Activated CD4-positive, alpha-beta T cell treated with anti-CD3 and anti-CD28 coated beads for 4 hours (primary cell): ENCODE measurements at places on chromosomes 3 and 15.

- DNase-seq, result no peak
Observed at GRCh38 chr15:25763331-25763751, 99.8 kb downstream of the ATP10A start.

GRCh38 chr3:31696009-31696297 is 163.2 kb downstream of the STT3B start:
- no peak for DNase-seq

DNA sequence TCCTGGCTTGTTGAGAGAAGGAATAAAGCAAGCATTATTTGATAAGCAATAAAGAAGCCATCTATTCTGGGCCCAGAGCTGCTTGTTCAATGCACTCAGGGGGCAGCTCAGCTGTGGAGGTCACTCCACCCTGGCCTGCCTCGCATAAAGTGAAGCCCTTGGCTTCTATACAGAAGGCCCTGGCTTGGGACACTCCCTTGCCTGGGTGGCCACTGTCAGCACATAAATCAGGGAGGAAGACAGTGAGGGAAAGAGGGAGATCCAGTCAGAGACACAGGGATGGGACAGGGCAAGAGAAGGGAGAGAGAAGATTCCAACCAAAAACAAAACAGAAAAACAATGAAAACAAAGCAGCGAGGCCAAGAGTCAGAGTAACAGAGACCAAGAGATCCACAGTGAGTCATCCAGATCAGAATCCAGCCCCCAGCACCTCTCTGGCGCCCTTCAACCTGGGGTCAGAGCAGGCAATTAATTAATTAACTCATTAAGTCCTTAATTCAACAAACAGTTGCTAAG is 11.8 kb downstream of the INSYN1 start:
- no peak for DNase-seq

GRCh38 chr3:17136136-17136721 is 251.5 kb downstream of the PLCL2 start:
- no peak for DNase-seq

DNA sequence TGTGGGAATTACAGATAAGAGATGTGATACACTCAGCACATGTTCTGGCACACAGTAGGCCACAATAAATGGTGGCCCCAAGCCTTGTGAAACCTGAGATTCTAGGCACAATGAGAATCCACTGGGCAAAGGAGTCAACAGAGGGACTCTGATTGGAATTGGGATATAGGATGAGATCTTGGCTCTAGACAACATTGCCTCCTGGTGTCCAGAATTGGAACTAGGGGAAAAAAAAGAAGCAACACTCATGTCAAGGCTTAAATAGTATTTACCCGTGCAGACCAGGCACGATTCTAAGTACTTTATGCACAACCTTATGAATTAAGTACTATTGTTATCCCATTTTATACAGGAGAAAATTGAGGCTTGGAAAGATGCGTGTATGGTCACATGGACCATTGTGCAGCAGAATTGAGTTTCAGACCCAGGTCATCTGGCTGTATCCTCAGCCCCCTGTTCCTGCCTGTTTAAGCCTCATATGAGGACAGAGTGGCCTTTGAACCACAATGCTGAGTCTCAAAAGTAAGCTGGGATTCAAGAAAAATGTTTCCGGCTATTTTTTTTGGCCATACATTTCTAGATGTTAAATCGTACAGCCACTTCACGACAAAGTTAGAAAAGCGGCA is 124.8 kb downstream of the SV2B start:
- no peak for DNase-seq

DNA sequence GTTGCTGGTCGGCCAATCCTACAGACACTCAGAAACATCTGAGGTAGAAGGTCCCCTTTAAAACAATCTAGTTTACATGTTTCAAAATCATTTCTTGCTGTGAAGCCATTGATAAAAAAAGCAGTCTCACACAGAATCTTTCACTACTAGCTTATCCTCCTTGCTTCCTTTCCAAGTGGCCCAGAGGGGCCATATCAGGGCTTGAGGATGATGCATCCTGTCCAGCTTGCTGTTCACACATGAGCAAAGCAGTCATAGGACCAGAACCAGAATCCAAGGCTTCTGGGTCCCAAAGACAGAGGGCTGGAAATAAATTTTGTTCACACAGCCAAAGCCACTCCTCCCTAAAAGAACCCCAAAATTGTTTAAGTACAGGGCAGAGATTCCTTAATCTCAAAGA is 9.2 kb upstream of the LYZL4 start:
- no peak for DNase-seq

DNA sequence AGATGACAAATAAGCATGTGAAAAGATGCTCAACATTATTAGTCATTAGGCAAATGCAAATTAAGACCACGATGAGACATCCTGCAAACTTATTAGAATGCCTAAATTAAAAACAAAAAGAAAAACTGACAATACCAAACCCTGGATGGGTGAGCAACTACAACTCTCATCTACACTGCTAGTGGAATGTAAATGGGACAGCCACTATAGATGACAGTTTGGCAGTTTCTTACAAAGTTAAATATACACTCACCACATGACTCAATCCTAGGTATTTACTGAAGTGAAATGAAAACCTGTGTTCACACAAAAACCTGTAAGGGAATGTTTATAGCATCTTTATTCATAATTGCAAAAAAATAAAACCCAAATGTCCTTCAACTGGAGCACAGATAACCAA is 74.7 kb downstream of the NPTN start:
- DNase-seq, result no peak

DNA sequence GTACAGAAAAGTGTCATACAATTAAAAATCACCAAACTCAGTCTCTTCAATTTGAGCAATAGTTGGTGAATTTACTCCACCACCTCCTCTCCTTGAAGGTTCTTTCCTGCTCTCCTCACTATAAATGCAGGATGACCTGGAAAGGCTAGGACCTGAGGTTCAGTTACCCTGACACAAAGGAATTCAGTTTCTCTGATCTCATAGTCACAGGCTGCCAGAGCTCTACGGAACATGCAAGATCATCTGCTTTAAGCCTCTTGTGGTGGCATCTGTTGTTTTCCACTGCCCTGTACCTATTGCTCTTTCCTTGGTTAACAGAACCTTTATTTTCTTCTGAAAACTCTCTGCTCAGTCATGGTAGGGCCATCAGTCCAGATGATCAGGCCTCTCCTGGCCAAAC is 4.9 kb upstream of the TP63 start:
- no peak for DNase-seq

GRCh38 chr15:71192816-71193215 is 77.5 kb downstream of the THSD4 start:
- no peak for DNase-seq

GRCh38 chr3:152322756-152323155 is 54.0 kb downstream of the MBNL1 start:
- DNase-seq, result no peak
